CD4-positive, alpha-beta T cell (primary cell): ENCODE measurements at places on chromosomes 6 and 20.
A peak's percentile ranks its signal among the peaks of the same experiment; 100 is the strongest.

DNA sequence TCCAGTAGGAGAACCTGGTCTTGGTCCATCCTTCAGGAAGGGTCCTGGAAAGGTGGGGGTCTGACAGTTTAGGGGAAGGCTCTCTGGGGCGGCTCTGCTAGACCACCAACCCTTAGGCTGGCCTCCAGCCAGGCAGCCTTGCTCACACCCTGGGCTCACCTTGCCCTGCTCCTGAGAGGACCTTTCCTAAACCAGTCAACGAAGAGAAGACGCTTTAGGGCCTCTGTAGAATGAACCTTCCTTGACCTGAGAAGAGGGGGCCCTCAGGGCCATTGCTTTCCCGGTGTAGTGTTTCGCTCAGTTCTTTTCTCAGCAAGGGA is 1.1 kb downstream of the CDC25B start:
- no peak for DNase-seq

GRCh38 chr20:7358670-7359069 is 581.6 kb downstream of the HAO1 start:
- DNase-seq = no peak

- peak; percentile 85 for DNase-seq
These were observed 864 bp upstream of the BCLAF1 start for GRCh38 chr6:136290410-136291010.

- DNase-seq = no peak
These were observed 15.1 kb downstream of the HIVEP2 start for GRCh38 chr6:142929751-142930358.

DNA sequence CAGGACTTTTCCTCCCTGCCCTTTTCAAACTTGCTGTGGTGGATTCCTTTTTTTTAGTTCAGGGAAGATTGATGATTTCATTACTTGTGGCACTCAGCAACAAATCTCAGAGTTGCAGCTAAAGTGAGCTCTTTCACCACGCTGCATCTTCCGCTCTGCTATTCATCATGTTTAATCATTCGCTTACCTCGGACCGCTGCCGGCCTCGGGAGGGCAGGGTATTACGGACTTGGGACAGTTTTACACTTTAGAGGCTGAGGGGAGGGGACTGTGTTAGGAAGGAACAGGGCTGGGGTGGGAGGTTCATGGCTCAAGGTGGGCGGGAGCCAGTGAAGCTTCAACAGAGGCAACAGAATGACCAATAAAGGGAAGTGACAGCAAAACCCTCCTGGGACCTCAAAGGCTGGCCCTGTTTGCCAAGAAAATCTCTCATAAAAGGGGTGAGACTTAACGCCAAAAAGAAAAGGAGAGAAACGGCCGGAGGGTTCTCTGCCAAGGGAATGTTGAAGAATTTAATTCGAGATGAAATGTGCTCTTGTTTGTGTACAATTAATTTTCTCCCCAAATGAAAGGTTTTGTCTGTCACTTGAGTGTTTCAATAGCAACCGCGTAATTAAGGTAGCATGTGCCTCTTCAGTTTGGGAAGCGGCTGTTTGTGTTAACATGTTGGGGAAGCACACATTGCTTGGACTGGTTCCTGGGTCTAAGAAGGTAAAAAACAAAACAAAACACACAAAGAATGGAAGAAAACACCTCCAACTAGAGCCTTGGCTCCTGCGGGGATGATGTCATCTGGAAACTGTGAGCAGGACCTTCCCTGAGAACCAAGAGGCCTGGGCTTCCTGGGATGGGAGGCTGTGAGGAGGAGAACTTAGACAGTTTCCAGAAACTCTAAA is 72.5 kb upstream of the SULF2 start:
- DNase-seq = no peak

DNA sequence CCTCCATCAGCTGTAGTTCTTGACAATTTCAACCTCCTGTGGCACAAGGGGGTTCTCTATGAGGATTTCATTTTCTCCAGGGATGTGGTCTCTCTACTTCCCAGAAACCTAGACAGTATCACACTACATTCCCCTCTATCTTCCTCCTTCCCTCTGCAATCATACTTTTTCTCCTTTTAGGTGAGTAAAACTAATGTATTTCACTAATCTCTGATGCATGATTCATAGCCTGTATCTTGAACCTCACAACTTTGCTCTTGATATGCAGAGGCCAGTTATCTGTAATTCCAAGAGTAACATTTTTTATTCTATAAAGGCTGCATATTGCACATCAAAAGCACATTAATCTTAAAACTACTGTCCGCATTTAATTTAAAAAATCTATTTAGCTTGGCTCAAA is 449.6 kb downstream of the RFPL4B start:
- no peak for DNase-seq

- DNase-seq = no peak
These were observed 8.5 kb downstream of the ISM1 start for GRCh38 chr20:13229538-13229937.

DNA sequence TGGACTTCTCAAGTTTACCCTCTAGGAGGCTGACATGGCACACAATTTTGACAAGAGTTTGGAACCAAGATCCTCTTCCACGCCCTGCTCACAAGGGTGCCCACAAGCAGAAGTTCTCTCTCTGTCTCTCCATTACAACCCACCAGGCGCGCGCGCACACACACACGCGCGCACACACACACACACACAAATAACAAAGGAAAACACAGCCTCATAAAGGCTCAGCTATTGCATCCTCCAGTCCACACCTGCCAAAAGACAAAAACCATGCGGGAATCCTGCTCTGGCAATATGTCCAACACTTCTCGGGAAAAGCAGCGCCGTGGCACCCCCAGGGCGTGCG is 870 bp downstream of the PAK5 start:
- DNase-seq = no peak

GRCh38 chr6:157536223-157536545 is 155.2 kb downstream of the ZDHHC14 start:
- DNase-seq = no peak

DNA sequence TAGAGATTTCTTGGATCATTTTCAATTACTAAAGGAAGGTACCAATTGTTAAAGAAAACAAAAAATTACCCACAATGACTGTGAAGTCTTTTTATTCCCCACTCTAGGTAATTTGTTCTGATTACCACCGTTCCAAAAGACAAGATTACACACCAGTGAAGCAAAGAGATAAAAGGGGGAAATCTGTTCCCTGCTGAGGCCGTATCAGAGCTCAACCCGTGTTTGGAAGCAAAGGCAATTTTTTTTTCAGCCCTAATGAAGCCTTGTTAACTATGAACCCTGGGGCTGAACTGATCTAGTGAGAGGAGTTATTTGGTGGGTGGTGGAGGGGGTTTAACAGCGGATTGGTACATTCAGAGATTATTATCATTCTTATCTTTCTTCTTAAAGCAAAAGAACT is 128.5 kb downstream of the ALDH8A1 start:
- no peak for DNase-seq

DNA sequence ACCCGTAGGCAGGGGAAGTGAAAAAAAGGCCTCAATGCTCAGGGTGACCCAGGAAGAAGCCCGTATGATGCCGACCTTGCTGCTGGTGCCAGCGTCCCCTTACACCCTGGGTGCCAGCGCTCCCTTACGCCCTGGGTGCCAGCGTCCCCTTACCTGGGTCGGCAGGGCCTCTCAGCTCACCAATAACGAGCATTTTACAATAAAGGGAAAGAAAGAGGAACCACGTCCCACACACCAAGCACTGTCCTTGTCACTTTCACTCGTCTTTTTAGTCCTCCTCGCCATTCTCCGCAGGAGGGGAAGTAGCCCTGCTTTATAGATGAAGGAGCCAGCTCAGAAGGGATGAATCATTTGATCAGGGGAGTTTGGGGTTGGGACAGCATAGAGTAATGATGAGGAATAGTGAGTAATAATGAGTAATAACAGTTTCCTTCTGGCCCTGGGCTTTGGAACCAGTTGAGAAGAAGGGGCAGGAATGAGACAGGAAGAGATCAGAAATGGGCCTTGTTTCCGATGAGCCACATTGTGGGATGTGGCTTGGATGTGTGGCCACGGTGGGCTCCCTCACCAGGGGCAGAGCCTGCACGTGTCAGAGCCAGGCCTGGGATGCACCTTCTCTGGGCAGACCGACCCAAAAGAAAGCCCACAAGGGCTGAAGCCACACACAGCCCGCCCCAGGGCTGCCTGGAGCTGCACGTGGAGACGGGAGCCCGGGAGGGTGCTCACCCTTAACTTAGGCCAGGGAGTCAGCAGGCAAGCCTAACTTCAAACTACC is 75.7 kb downstream of the SYNJ2 start:
- peak; percentile 62 for DNase-seq

DNA sequence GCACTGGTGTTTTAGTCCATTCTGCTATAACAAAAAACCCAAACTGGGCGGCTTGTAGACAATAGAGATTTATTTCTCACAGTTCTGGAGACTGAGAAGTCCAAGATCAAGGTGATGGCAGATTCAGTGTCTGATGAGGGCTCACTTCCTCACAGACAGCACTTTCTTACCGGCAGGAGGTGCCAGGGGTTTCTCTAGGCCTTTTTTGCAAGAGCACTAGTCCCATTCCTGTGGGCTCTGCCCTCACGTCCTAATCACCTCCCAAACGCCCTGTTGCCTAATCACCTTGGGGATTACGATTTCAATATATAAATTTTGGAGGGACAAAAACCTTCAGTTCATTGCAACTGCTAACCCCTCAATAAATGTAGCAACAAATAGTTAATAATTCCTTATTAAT is 140.0 kb upstream of the SGK1 start:
- DNase-seq = no peak

DNA sequence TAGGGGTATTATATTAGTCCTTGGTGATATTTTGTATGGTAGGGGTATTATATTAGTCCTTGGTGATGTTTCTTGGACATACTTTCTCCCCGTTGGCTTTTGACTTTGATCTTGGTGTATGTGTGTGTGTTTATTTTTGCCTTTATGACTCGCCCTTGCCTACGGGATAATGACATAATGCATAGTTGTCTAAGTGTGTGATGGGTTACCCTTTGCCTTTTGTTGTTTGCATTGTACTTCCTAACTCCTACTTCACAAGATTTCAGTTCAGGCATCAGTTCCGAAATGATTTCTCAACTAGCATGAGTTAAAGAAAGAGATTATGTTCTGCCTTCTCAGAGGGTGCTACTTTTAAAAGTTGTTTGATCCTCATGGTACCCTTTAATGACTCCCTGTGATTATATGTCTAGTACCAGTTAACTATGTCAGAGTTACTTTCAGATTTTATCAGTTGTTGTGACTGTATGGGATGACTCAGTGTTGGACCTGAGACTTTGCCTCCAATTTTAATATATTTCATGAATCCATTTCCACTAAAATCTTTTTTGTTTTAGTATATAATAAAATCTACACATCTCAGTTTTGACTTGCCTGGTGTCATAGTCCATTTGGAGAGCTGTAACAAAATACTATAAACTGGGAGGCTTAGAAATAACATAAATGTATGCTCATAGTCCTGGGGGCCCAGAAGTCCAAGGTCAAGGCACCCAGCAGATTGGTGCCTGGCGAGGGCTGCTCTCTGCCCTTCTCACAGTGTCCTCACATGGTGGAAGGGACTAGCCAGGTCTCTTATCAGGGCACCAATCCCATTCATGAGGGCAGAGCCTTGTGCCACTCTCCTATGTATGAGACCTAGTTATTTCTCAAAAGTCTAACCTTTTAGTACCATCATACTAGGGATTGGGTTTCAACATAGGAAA is 34.1 kb downstream of the CDYL start:
- no peak for DNase-seq

DNA sequence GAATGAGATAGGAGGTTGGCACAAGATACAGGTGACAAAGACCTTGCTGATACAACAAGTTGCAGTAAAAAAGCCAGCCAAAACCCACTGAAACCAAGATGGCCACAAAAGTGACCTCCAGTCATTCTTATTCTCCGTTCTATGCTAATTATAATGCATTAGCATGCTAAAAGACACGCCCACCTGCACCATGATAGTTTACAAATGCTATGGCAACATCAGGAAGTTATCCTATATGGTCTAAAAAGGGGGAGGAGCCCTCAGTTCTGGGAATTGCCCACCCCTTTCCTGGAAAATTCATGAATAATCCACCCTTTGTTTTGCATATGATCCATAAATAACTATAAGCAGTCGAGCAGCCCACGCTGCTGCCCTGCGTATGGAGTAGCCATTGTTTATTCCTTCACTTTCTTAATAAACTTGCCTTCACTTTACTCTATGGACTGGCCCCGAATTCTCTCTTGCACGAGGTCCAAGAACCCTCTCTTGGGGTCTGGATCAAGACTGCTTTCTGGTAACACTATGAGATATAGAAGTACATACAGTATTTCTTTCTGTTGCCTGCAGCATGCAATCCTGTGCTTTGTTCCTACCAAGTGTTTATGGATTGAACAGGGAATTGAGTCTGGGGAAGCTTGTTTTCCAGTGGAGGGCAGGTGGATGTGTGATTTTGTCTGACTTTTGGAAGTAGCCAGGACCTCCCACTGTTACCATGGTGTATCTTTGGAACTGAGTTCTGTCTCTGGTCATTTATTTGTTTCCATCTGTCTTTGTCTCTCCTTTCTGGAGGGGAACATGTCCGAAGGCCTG is 72.0 kb upstream of the TGM3 start:
- DNase-seq = no peak

DNA sequence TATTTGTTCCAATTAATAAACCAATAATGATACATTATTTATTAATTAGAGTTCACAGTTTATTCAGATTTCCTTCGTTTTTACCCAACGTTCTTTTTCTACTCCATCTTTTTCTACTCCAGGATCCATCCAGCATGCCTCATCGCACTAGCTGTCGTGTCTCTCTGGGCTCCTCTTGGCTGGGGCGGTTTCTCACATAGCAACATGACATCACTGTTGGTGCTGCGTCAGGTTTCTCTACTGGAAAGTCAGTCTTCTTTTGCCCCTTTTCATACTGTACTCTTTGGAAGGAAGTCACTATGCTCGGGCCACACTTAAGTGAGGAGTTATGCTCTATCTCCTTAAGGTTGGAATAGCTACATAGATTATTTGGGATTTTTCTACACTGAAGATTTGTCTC is 13.7 kb upstream of the SOX12 start:
- no peak for DNase-seq

DNA sequence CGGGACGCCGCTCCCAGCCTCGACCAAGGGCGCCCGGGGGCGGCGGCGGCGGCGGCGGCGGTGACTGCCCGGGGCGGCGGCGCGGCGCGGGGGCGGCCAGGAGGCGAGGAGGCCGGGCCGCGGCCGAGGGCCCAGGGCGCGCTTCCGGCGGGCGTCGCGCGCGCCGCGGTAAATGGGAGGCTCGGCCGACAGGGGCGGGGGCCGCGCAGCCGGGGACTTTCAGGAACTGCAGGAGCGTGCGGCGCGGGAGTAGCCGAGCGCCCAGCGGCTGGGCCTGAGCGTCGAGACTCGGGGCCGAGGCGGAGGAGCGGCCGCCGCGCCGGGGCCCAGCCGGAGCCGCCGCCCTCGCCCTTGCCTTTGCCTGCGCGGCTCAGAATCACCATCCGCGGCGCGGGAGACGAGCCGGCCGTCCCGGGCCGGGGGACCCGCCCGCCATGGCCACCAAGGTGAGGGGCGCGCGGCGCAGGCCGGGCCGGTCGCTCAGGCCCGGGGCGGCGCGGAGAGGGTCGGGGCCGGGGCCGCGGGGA is at the start of gene SNX9:
TSS of gene SNX9 (plus strand) at position 246 of the 527 bp plus-strand sequence. CDS start at position 435, 189 bp downstream.
- DNase-seq = peak; percentile 53

- DNase-seq = peak; percentile 96
These were observed 41.9 kb upstream of the HFE start for GRCh38 chr6:26045065-26045927.
